ENCODE measurements at places on chromosomes 5 and 9. TPM values are rescaled to one million over a fixed set of nuclear protein-coding genes. Genes with fewer than 3 reads are reported as not detected.
A peak's percentile ranks its signal among the peaks of the same experiment; 100 is the strongest.

Gene PCDHB13
- 0.26 TPM for polyA plus RNA-seq

- H3K4me3 ChIP-seq, result no peak overlapping the region
- H3K36me3 ChIP-seq, result no peaks in the 10 kb centered on the region
- peaks cover 2% of the 10 kb centered on the region for H3K27me3 ChIP-seq
- no peaks in the 10 kb centered on the region for H3K4me1 ChIP-seq
- no peak for DNase-seq
- H3K27ac ChIP-seq, result no peak overlapping the region
Measured at GRCh38 chr5:126723643-126724042, 53.3 kb upstream of the LMNB1 start.

DNA sequence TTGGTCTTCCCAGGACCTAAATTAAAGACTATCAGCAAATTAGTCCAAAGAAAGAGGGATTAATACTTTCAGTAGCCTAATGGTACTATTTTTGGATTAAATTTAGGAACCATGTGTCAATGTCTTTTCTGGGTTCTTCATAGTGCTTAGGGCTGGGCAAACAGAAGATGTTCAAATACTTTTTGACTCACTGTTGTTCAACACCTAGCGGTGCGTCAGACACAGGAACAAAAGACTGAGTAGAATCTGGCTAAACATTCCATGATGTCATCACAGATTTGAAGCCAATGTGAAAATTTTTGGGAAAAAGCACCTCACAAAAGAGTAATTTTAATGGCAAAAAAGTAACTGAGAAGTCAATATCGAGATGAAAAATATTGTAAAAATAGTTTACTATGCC is 544.4 kb downstream of the EFNA5 start:
- no peak overlapping the region for H3K4me3 ChIP-seq
- H3K27ac ChIP-seq, result no peak overlapping the region
- no peaks in the 10 kb centered on the region for H3K27me3 ChIP-seq
- no peaks in the 10 kb centered on the region for H3K36me3 ChIP-seq
- DNase-seq, result no peak

GRCh38 chr5:132254321-132254977 is 3.0 kb upstream of the PDLIM4 start:
- no peak for DNase-seq
- H3K27ac ChIP-seq, result no peak overlapping the region
- no peaks in the 10 kb centered on the region for H3K36me3 ChIP-seq
- H3K27me3 ChIP-seq, result no peaks in the 10 kb centered on the region

GRCh38 chr9:107208121-107208520 is 75.0 kb upstream of the RAD23B start:
- peak; percentile 47 for DNase-seq
- no peak overlapping the region for H3K27ac ChIP-seq
- H3K27me3 ChIP-seq, result no peaks in the 10 kb centered on the region
- peaks cover 3% of the 10 kb centered on the region for H3K4me1 ChIP-seq
- no peak overlapping the region for H3K4me3 ChIP-seq

GRCh38 chr5:66958980-66959641 is 237.5 kb downstream of the CD180 start:
- H3K36me3 ChIP-seq, result no peaks in the 10 kb centered on the region
- H3K27ac ChIP-seq, result peak overlapping the region; percentile 81
- peak overlapping the region; percentile 51 for H3K4me3 ChIP-seq
- peaks cover 8% of the 10 kb centered on the region for H3K4me1 ChIP-seq
- DNase-seq, result peak; percentile 80
- H3K27me3 ChIP-seq, result no peaks in the 10 kb centered on the region

GRCh38 chr9:136107155-136107952 is 11.3 kb downstream of the TMEM250 start:
- H3K4me3 ChIP-seq, result no peak overlapping the region
- no peak for DNase-seq
- no peaks in the 10 kb centered on the region for H3K36me3 ChIP-seq
- peaks cover 21% of the 10 kb centered on the region for H3K4me1 ChIP-seq

GRCh38 chr9:88355166-88355565 is 33.1 kb upstream of the SPIN1 start:
- no peak overlapping the region for H3K27ac ChIP-seq
- DNase-seq, result peak; percentile 31
- no peak overlapping the region for H3K4me3 ChIP-seq

Gene RMRP
- polyA plus RNA-seq, result 39.7 TPM

GRCh38 chr5:169873642-169874041 is 106.7 kb downstream of the INSYN2B start:
- peak; percentile 67 for DNase-seq
- peaks cover 9% of the 10 kb centered on the region for H3K4me1 ChIP-seq
- peaks cover under 1% of the 10 kb centered on the region for H3K36me3 ChIP-seq
- H3K4me3 ChIP-seq, result no peak overlapping the region
- no peaks in the 10 kb centered on the region for H3K27me3 ChIP-seq
- H3K27ac ChIP-seq, result no peak overlapping the region

GRCh38 chr9:79353856-79354520 is 217.8 kb upstream of the TLE4 start:
- no peak overlapping the region for H3K27ac ChIP-seq
- no peaks in the 10 kb centered on the region for H3K4me1 ChIP-seq
- no peak overlapping the region for H3K4me3 ChIP-seq
- no peaks in the 10 kb centered on the region for H3K36me3 ChIP-seq

GRCh38 chr9:131578021-131578420 is 32.7 kb downstream of the PRRT1B start:
- H3K36me3 ChIP-seq, result peaks cover 45% of the 10 kb centered on the region
- H3K27me3 ChIP-seq, result no peaks in the 10 kb centered on the region
- H3K4me3 ChIP-seq, result no peak overlapping the region
- no peak for DNase-seq
- no peaks in the 10 kb centered on the region for H3K4me1 ChIP-seq
- H3K27ac ChIP-seq, result no peak overlapping the region

Data from IMR-90 (cell line).